ENCODE measurements at places on chromosomes 2 and 18. TPM values are rescaled to one million over a fixed set of nuclear protein-coding genes. Genes with fewer than 3 reads are reported as not detected.

DNA sequence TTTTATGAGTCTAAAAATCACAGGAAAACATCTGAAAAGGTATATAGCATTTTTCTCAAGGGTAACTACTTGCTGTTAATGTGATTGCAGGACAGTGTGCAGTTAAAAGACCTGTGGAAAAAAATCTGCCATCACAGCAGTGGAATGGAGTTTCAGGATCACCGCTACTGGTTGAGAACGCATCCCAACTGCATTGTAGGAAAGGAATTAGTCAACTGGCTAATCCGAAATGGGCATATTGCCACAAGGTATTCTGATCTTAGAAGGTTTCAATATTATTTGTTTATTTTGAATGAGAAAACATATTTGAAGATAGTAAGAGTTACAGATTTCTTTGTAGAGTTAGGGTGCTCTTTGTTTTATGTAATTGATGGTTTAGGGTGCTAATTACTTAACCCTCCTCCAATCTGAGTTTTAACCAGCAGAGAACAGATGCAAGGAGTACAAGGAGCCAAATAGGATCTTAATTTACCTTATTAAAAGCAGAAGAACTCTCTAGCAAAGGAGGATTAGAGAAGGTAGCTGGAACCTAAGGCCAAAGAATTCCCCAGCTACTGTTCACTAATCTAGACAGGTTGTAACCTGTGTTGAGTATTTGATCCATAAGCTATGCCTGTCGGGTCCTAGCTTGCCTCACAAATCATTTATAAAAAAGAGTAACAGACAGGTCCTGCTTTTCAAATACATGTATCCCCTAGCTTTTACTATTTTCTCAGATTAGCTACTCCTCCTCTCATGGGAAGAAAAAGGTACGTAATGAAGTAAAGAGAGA lies 35.0 kb downstream of the PIKFYVE start:
- peaks cover 3% of the 10 kb centered on the region for H3K36me3 ChIP-seq
- no peaks in the 10 kb centered on the region for H3K27me3 ChIP-seq
- no peak overlapping the region for H3K4me3 ChIP-seq
- no peak for DNase-seq
- H3K4me1 ChIP-seq: no peaks in the 10 kb centered on the region

- no peak overlapping the region for H3K4me3 ChIP-seq
- no peaks in the 10 kb centered on the region for H3K36me3 ChIP-seq
- no peaks in the 10 kb centered on the region for H3K4me1 ChIP-seq
- H3K27ac ChIP-seq: no peak overlapping the region
- H3K27me3 ChIP-seq: no peaks in the 10 kb centered on the region
Measured at GRCh38 chr2:35447215-35447614, 908.4 kb upstream of the CRIM1 start.

GRCh38 chr2:3125761-3126130 lies 251.9 kb downstream of the EIPR1 start:
- no peak overlapping the region for H3K4me3 ChIP-seq
- H3K27me3 ChIP-seq: no peaks in the 10 kb centered on the region
- no peaks in the 10 kb centered on the region for H3K4me1 ChIP-seq
- no peak for DNase-seq

DNA sequence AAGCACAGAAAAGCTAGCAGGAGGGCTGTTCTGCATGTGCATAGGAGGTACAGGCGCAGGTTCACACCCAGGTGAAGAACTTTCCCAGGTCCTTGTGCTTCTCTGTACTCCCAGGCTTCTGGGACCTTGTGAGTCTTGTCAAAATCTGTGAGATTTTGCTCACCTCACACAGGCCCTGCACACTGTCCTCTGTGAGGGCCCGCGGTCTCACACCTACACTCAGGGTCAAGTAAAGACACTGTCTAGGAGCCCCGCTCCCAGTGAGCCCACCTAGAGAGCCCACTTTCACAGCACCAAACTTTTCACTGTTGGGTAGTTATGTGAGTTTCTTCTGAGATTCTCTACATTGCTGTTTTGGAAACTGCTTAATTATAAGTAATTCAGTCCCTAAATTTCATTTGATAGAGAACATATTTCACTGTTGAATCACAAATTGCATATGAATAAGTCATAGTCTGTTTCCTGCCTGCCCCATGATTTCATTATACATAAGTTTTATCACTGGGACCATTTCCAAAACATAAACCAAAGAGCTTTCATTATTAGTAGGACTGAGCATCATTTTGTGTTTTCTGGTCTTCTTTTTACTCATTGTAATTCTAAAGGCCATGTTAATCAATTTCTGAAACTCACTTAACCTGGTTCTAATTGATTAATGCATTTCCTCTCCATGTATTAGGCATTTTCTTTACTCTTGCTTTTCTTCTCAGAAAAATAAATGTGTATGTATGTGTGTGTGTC lies 234.2 kb upstream of the SPOPL start:
- H3K4me1 ChIP-seq: peaks cover 9% of the 10 kb centered on the region
- no peak overlapping the region for H3K27ac ChIP-seq

DNA sequence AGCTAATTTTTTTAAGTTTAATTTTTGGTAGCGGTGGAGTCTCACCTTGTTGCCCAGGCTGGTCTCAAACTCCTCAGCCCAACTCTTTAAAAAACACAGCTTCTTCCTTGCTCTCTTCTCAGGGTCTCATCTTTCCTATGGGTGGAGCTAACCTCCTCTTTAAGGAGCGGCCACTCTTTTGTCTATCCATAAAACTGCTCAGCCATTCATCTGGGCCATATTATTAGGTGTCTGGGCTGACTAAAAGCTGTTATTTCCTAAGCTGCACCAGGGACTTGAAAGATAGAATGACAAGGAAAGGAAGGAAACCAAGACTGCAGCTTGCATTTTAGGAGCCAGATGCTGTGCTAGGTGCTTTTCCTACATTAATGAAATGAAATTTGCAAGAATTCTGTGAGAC lies 35.8 kb upstream of the THOC1 start:
- H3K27me3 ChIP-seq: no peaks in the 10 kb centered on the region
- H3K36me3 ChIP-seq: no peaks in the 10 kb centered on the region
- no peak overlapping the region for H3K27ac ChIP-seq
- no peak for DNase-seq
- no peaks in the 10 kb centered on the region for H3K4me1 ChIP-seq

- H3K4me3 ChIP-seq: no peak overlapping the region
- H3K36me3 ChIP-seq: no peaks in the 10 kb centered on the region
- H3K27me3 ChIP-seq: 0 out of 2 replicates have a peak, but pooled peaks cover 5% of the 10 kb centered on the region
- no peaks in the 10 kb centered on the region for H3K4me1 ChIP-seq
Measured at GRCh38 chr18:52343138-52343537, 3.1 kb downstream of the DCC start.

- no peaks in the 10 kb centered on the region for H3K4me1 ChIP-seq
- no peak overlapping the region for H3K27ac ChIP-seq
- no peaks in the 10 kb centered on the region for H3K36me3 ChIP-seq
- no peaks in the 10 kb centered on the region for H3K27me3 ChIP-seq
- no peak for DNase-seq
Measured at GRCh38 chr2:185567940-185568339, 170.7 kb upstream of the FSIP2 start.

- no peaks in the 10 kb centered on the region for H3K4me1 ChIP-seq
- H3K4me3 ChIP-seq: no peak overlapping the region
- no peaks in the 10 kb centered on the region for H3K27me3 ChIP-seq
- H3K36me3 ChIP-seq: no peaks in the 10 kb centered on the region
- DNase-seq: no peak
Measured at GRCh38 chr2:60140185-60140584, 413.3 kb downstream of the BCL11A start.

GRCh38 chr2:221371347-221371746 lies 200.8 kb downstream of the EPHA4 start:
- no peak overlapping the region for H3K4me3 ChIP-seq
- no peaks in the 10 kb centered on the region for H3K27me3 ChIP-seq
- H3K27ac ChIP-seq: no peak overlapping the region
- H3K36me3 ChIP-seq: no peaks in the 10 kb centered on the region
- DNase-seq: no peak

DNA sequence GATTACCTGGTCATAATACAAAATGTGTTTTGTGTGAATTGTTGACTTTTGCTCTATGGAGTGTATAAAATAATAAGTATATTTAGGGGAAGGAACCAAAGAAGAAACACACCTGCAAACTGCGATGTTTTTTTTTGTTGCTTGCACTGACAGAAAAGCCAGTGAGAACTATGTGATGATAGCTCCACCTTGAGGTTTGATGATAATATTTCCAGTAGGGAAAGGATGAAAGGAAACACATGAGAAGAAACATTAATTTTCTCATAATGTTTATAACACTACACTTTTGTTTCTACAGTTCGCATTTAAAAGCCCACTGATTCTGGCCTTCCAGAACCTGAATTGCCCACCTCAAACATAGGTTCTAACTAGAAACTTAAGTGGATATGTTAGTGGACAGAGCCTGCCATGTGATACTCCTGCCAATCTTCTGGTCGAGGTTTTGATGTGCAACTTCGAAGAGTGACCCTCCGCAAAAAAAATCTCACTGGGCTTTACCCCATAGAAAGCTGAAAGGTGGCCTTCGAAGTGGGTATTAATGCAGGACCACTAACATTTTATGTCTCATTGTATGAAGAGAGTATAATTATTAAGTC lies 476.4 kb upstream of the SPHKAP start:
- H3K27me3 ChIP-seq: no peaks in the 10 kb centered on the region
- H3K36me3 ChIP-seq: no peaks in the 10 kb centered on the region
- no peak overlapping the region for H3K4me3 ChIP-seq
- no peak overlapping the region for H3K27ac ChIP-seq
- H3K4me1 ChIP-seq: no peaks in the 10 kb centered on the region

Gene LHCGR
- not detected for polyA plus RNA-seq

GRCh38 chr2:17133052-17133671 lies 385.1 kb downstream of the RAD51AP2 start:
- no peaks in the 10 kb centered on the region for H3K27me3 ChIP-seq
- no peak overlapping the region for H3K4me3 ChIP-seq
- no peak overlapping the region for H3K27ac ChIP-seq
- H3K4me1 ChIP-seq: no peaks in the 10 kb centered on the region
- H3K36me3 ChIP-seq: no peaks in the 10 kb centered on the region

DNA sequence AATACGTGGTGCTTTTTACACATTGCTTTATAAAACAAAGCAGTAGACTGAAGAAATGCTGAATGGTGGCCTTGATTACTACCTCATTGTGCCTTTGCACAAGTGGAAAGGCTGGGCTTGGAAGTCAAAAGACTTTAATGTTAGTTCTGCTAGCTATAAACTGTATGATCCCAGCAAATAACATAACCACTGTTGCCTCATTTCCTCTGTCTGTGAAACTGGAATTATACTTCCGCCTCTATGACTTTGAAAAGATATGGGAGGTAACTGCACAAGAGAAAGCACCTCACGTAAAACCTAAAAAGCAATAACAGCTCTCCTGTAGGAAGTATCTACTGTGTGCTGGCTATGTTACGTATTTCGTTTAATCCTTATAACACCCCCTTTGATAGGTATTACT lies 43.4 kb upstream of the DSC1 start:
- H3K4me3 ChIP-seq: no peak overlapping the region
- no peak overlapping the region for H3K27ac ChIP-seq
- H3K27me3 ChIP-seq: no peaks in the 10 kb centered on the region
- peaks cover 8% of the 10 kb centered on the region for H3K4me1 ChIP-seq
- no peaks in the 10 kb centered on the region for H3K36me3 ChIP-seq

DNA sequence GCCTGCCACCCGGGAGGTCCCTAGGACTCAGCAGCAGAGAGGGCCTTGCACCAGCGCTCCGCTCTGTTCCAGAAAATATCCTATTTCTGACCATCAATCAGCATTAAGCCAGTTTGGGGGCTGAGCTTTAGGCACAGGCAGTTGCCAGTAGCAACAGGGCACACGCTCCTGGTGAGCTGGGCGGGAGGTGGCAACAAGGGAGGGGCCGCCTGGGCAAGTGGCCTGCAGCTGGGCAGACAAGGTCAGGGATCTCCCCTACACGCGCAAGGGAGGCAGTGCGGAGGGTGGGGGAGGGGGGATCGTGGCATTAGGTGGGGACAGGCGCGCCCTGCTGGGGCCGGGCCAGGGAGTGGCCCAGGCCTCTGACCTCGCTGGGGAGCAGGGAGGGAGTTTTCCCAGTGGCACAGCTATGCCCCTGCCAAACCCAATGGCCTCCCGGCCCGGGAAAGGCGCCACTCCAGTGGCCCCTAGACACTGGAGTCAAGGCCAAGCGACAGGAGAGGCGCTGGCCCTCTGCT lies 302.8 kb downstream of the NCKAP5 start:
- no peaks in the 10 kb centered on the region for H3K36me3 ChIP-seq
- H3K27ac ChIP-seq: no peak overlapping the region
- H3K27me3 ChIP-seq: no peaks in the 10 kb centered on the region
- H3K4me1 ChIP-seq: no peaks in the 10 kb centered on the region

GRCh38 chr18:9708057-9708433 lies at the start of gene RAB31:
RAB31 (plus strand) TSS chr18:9708301; CDS start chr18:9708406, 105 bp downstream.
- peaks cover 2% of the 10 kb centered on the region for H3K27me3 ChIP-seq
- H3K4me1 ChIP-seq: peaks cover 44% of the 10 kb centered on the region
- no peak for DNase-seq
- H3K27ac ChIP-seq: peak within 1 kb of the TSS; percentile 47
- H3K36me3 ChIP-seq: no peaks in the 10 kb centered on the region
- peak within 1 kb of the TSS; percentile 91 for H3K4me3 ChIP-seq

GRCh38 chr2:74881176-74881575 lies 47.2 kb downstream of the HK2 start:
- H3K36me3 ChIP-seq: peaks cover 56% of the 10 kb centered on the region
- no peaks in the 10 kb centered on the region for H3K27me3 ChIP-seq
- DNase-seq: no peak
- H3K27ac ChIP-seq: no peak overlapping the region

GRCh38 chr2:120543899-120544298 lies 191.8 kb upstream of the GLI2 start:
- no peak overlapping the region for H3K27ac ChIP-seq
- no peaks in the 10 kb centered on the region for H3K27me3 ChIP-seq
- H3K36me3 ChIP-seq: no peaks in the 10 kb centered on the region
- H3K4me3 ChIP-seq: no peak overlapping the region
- H3K4me1 ChIP-seq: no peaks in the 10 kb centered on the region

DNA sequence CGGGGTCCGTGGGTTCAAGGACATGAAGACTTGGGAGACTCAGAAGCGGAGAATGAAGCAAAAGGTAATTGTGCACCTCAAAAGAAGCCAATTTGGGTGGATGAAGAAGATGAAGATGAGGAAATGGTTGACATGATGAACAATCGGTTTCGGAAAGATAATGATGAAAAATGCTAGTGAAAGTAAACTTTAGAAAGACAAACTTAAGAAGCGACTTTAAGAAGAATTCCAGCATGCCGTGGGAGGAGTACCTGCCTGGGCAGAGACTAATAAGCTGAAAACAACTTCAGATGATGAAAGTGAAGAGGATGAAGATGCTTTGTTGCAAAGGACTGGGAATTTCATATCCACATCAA lies 43.5 kb downstream of the PSTPIP2 start:
- H3K4me3 ChIP-seq: peak overlapping the region; percentile 44
- DNase-seq: no peak
- no peaks in the 10 kb centered on the region for H3K36me3 ChIP-seq
- H3K27me3 ChIP-seq: peaks cover 4% of the 10 kb centered on the region
